ENCODE measurements at places on chromosomes 3 and 15. TPM values are rescaled to one million over a fixed set of nuclear protein-coding genes. Genes with fewer than 3 reads are reported as not detected.

- no peak for DNase-seq
- peaks cover 5% of the 10 kb centered on the region for H3K27me3 ChIP-seq
- H3K4me1 ChIP-seq: peaks cover 48% of the 10 kb centered on the region
- H3K27ac ChIP-seq: no peak overlapping the region
- no peak overlapping the region for H3K4me3 ChIP-seq
Measured at GRCh38 chr3:187207062-187207461, 9.8 kb downstream of the RTP1 start.

- H3K4me3 ChIP-seq: no peak overlapping the region
- H3K27me3 ChIP-seq: peaks cover 23% of the 10 kb centered on the region
- DNase-seq: no peak
- peaks cover 17% of the 10 kb centered on the region for H3K4me1 ChIP-seq
- H3K27ac ChIP-seq: no peak overlapping the region
Measured at GRCh38 chr15:45182996-45183395, 4.8 kb downstream of the SHF start.

- no peaks in the 10 kb centered on the region for H3K4me1 ChIP-seq
- no peak for DNase-seq
- H3K36me3 ChIP-seq: no peaks in the 10 kb centered on the region
- no peak overlapping the region for H3K4me3 ChIP-seq
- H3K27me3 ChIP-seq: no peaks in the 10 kb centered on the region
Measured at GRCh38 chr15:27382361-27383025, 411.5 kb downstream of the GABRG3 start.

- H3K27me3 ChIP-seq: peaks cover 39% of the 10 kb centered on the region
- H3K4me1 ChIP-seq: peaks cover 19% of the 10 kb centered on the region
- peaks cover 38% of the 10 kb centered on the region for H3K36me3 ChIP-seq
- H3K4me3 ChIP-seq: no peak overlapping the region
- H3K27ac ChIP-seq: no peak overlapping the region
Measured at GRCh38 chr3:158094235-158095110, 11.7 kb downstream of the SHOX2 start.

DNA sequence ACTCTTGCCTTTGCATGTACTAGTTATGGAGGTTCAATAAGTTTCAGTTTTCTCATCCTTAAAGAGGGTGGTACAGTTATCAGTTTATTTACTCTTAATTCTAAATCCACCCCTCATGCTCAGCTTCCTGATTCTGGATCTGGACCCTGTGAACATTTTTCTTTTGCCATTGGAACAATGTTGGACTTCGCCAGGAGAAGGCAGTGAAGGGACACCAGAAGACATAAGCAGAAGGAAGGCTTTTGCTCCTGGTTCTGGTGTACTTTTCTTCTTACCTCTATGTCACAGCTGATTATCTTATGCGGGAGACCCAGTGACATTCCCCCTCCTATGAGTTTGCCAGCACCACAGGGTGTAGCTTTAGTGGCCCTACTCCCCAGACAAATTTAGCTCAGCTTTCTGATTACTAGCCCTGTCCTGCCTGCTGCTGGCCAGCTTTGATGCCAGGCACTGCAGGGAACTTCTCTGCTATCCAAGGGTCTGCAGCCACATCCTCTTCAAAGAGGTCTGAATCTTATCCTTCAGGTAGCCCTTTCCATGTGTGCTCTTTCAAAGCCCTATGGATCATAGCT lies 466.3 kb upstream of the EPHA3 start:
- no peak for DNase-seq
- H3K4me1 ChIP-seq: no peaks in the 10 kb centered on the region
- no peak overlapping the region for H3K27ac ChIP-seq
- no peaks in the 10 kb centered on the region for H3K36me3 ChIP-seq
- H3K4me3 ChIP-seq: no peak overlapping the region

- no peaks in the 10 kb centered on the region for H3K4me1 ChIP-seq
- H3K27me3 ChIP-seq: peaks cover 1% of the 10 kb centered on the region
- no peaks in the 10 kb centered on the region for H3K36me3 ChIP-seq
- H3K4me3 ChIP-seq: no peak overlapping the region
Measured at GRCh38 chr15:53833134-53833624, 73.7 kb upstream of the WDR72 start.

- peaks cover 71% of the 10 kb centered on the region for H3K4me1 ChIP-seq
- H3K36me3 ChIP-seq: peaks cover 41% of the 10 kb centered on the region
- peak; percentile 63 for DNase-seq
- H3K27me3 ChIP-seq: peaks cover 2% of the 10 kb centered on the region
Measured at GRCh38 chr3:157493627-157494550, 9.3 kb downstream of the VEPH1 start.

DNA sequence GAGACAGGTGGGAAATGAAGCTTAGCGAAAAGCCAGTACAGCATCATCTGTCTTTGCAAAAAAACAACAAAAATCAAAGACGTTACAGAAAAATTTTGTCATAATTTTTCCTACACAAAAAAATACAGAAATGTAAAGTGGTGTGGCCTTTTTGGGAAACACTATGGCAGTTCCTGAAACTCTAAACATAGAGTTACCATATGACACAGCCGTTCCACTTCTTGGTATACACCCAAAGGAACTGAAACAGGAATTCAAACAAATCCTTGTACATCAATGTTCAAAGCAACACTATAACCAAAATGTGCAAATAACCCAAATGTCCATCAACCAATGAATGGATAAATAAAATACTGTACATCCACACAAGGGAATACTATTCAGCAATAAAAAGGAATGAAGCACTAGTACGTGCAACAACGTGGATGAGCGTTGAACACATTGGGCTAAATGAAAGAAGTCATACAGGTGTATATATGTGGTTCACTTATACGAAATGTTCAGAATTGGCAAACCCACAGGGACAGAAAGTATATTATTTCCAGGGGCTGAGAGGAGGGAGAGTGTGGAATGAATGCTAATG lies 46.8 kb downstream of the GLB1 start:
- peaks cover 40% of the 10 kb centered on the region for H3K36me3 ChIP-seq
- H3K4me1 ChIP-seq: no peaks in the 10 kb centered on the region
- H3K27me3 ChIP-seq: no peaks in the 10 kb centered on the region
- no peak overlapping the region for H3K27ac ChIP-seq

GRCh38 chr3:141201122-141201521 lies 30.5 kb upstream of the PXYLP1 start:
- no peak overlapping the region for H3K4me3 ChIP-seq
- H3K27me3 ChIP-seq: peaks cover 38% of the 10 kb centered on the region
- H3K4me1 ChIP-seq: no peaks in the 10 kb centered on the region
- no peak for DNase-seq
- H3K36me3 ChIP-seq: no peaks in the 10 kb centered on the region

DNA sequence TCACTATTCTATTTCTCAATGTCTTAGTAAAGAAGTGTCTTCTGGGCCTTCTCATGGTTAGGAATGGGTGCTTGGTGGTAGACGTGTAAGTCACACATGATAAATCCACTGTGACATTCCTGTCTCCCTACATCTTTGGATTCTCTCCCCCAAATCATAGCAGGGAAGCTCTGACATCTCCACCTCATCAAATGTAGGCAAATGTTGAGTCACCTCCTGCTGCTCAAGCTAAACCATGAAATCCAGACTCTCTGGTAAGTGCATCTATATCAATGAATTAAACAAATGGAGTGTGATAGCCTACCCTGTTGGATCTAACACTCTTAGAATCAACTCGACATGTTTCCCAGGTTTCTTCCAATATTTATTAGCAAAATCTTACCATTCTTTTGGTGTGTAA lies 42.8 kb upstream of the RPL35A start:
- peak overlapping the region; percentile 83 for H3K27ac ChIP-seq
- H3K27me3 ChIP-seq: no peaks in the 10 kb centered on the region
- H3K4me3 ChIP-seq: no peak overlapping the region
- DNase-seq: peak; percentile 25
- H3K4me1 ChIP-seq: peaks cover 33% of the 10 kb centered on the region
- H3K36me3 ChIP-seq: 0 out of 2 replicates have a peak, but pooled peaks cover 2% of the 10 kb centered on the region

- peaks cover 8% of the 10 kb centered on the region for H3K27me3 ChIP-seq
- H3K4me1 ChIP-seq: peaks cover 9% of the 10 kb centered on the region
- no peak overlapping the region for H3K27ac ChIP-seq
- no peak for DNase-seq
- H3K36me3 ChIP-seq: peaks cover 6% of the 10 kb centered on the region
Measured at GRCh38 chr3:160057331-160057730, 68.7 kb downstream of the IL12A start.

DNA sequence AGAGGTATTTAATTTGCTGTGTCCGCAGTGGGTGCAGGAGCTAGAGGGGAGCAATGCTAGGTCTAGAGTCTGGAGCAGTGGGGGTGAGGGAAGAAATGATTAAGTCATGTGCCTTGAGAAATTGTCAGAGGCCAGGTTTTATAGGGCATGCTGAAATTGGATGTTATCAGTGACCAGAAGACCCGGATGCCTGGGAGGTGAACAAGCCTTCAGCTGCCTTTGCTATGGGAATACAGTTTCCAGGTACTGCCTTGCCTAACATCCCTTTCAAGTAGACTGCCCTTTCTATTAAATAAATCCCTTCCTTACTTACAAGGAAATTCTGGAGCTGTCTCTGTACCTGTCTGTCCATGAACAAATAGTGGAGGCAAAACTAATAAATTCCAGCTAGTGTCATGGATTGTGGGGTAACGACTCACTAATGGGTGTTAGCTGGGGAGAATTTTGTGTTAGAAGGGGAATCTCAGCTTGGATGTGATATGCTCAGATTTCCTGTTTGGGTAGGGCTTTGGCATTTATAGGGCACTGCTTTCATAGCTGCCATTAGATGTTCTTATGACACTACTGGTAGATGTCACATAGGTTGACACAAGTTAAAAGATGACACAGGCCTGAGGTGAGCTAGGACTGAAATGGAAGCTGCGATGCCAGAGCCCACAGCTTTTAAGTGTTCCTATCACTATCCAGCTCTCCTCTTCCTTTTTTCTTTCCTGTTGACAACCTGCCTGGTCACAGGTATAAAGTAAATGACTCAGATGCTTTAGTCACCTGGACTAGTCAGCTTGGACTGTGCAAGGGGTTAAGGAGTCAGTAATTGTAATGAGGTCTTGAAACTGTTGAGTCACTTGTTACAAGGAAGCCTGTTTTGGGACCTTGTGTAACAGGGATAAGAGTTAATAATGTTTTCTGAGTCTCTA lies 21.3 kb downstream of the CHD2 start:
- H3K27ac ChIP-seq: peak overlapping the region; percentile 83
- peaks cover 86% of the 10 kb centered on the region for H3K4me1 ChIP-seq
- no peaks in the 10 kb centered on the region for H3K27me3 ChIP-seq
- peaks cover 58% of the 10 kb centered on the region for H3K36me3 ChIP-seq
- H3K4me3 ChIP-seq: peak overlapping the region; percentile 58

DNA sequence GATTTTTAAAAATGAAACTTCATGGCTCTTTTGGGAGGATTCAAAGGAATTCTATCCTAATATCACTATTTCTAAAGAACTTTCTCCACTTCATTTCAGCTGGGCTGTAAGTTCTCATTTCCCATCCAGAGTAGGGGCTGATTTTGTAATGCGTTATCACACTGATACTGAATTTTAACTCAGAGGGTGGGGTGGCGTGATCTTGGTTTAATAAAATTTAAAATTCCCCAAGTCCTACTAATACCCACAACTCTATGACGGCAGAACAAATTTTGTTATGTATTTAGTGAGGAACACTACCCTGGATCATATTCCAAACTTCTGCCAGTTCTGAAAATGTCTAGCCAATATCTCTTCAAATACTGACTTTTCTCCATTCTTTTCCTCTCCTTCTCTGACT lies 92.7 kb downstream of the ASB7 start:
- no peak overlapping the region for H3K27ac ChIP-seq
- H3K36me3 ChIP-seq: peaks cover 13% of the 10 kb centered on the region
- DNase-seq: no peak
- peaks cover 34% of the 10 kb centered on the region for H3K4me1 ChIP-seq

GRCh38 chr15:39657668-39658067 lies 76.8 kb downstream of the THBS1 start:
- peaks cover 46% of the 10 kb centered on the region for H3K4me1 ChIP-seq
- peak; percentile 52 for DNase-seq
- no peaks in the 10 kb centered on the region for H3K27me3 ChIP-seq
- H3K4me3 ChIP-seq: peak overlapping the region; percentile 36
- H3K27ac ChIP-seq: peak overlapping the region; percentile 53

GRCh38 chr3:137134431-137134830 lies 176.6 kb downstream of the IL20RB start:
- no peaks in the 10 kb centered on the region for H3K36me3 ChIP-seq
- no peak overlapping the region for H3K4me3 ChIP-seq
- H3K4me1 ChIP-seq: no peaks in the 10 kb centered on the region
- no peak for DNase-seq
- peaks cover 4% of the 10 kb centered on the region for H3K27me3 ChIP-seq
- no peak overlapping the region for H3K27ac ChIP-seq

DNA sequence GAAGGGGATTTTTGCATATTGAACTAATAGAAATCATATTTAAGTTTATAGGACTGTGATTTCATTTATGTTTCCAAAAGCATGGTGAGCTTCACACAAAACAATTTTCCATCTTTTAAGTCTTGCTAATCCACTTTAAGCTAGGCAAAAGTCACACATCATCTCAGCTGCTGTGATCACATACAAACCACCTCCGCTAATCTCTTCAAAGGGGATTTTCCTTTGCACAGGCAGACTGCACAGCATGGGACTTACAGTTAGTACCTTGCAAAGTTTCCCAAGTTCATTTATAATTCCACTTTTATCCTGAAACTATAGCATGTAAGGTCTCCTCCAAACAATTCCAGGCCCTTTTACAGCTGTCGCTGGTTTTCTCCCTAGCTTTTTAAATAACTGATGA lies 225.1 kb upstream of the CNTN3 start:
- no peak overlapping the region for H3K4me3 ChIP-seq
- no peak for DNase-seq
- H3K4me1 ChIP-seq: no peaks in the 10 kb centered on the region
- H3K27me3 ChIP-seq: no peaks in the 10 kb centered on the region
- H3K27ac ChIP-seq: no peak overlapping the region
- H3K36me3 ChIP-seq: no peaks in the 10 kb centered on the region

- H3K4me1 ChIP-seq: no peaks in the 10 kb centered on the region
- no peak for DNase-seq
- H3K27me3 ChIP-seq: no peaks in the 10 kb centered on the region
- H3K27ac ChIP-seq: no peak overlapping the region
- no peak overlapping the region for H3K4me3 ChIP-seq
- H3K36me3 ChIP-seq: peaks cover 4% of the 10 kb centered on the region
Measured at GRCh38 chr3:129673897-129674797, 67.7 kb upstream of the PLXND1 start.

The ACP3 gene
- not detected for total RNA-seq

The CACNA2D2 gene
- not detected for total RNA-seq

The ASB14 gene
- total RNA-seq: not detected

The ATP13A4 gene
- total RNA-seq: not detected

The TRIM42 gene
- total RNA-seq: not detected

The SCAMP5 gene
- total RNA-seq: 14.2 TPM

The LRRC57 gene
- 21.3 TPM for total RNA-seq

The STRC gene
- not detected for total RNA-seq

The DUT gene
- 113 TPM for total RNA-seq

The TTC23 gene
- 13.4 TPM for total RNA-seq
